ENCODE measurements at places on chromosomes 1 and 21.

GRCh38 chr1:51669272-51669671 lies 52.4 kb downstream of the OSBPL9 start:
- no peak for DNase-seq

DNA sequence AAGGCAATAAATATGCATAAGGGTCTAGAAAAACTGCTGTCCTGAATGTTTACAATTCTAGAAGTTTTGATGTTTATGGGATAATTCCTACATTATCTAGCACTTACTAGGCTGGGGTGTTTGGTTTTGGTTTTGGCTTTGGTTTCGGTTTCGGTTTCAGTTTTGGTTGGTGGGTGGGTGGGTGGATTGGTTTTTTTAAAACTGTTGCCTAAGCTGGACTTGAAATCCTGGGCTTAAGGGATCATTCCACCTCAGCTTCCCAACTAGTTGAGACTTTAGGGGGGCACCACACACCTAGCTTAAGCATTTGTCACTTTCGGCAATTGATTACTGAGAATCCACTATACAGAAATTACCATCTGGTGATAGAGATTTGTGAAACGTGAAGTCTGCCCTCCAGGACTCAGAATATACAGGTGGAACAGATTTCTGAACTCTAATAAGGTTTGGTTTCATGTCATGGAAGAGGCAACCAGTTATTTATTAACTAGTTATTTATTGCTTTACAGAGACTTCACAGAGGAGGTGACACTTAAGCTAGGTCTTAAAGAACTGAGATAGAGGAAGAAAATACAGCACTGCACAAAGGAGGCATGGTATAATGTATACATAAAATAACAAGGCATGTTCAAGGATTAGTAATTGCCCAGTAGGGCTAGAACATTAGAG lies 69.6 kb downstream of the PIK3R3 start:
- DNase-seq, result no peak

DNA sequence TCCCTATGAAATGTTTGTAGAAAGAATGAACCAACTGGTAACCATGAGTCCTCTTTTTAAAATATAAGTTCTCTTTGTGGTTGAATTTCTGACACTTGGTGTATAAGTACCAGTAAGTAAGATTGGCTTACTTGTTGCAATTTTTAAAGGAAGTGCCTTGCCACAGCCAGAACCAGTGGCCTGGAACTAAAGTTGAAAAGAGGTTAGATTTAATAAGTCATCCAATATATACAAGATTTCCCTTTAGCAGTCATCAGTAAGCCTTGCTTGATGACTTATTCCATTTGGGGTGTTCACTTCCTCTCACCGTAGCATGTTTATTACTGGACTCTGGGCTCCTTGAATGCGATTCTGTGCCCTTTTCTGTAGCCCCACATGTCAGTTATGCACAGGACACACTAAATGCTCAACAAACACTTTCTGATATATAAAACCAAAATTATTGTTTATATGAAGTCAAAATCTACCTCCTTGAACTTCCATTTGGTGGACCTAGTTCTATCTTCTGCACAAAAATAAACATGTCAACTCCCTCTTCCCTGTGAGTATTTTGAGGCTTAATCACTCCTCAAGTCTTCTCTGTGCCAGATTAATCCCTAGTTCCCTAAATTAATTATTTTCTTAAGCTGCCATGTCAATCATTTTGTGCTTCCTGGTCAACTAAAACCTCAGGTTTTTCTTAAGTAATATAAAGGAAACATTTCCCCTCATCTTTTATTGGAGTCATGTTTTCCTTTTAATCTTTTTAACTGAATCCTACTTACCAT lies 218.1 kb downstream of the ST6GALNAC3 start:
- no peak for DNase-seq

DNA sequence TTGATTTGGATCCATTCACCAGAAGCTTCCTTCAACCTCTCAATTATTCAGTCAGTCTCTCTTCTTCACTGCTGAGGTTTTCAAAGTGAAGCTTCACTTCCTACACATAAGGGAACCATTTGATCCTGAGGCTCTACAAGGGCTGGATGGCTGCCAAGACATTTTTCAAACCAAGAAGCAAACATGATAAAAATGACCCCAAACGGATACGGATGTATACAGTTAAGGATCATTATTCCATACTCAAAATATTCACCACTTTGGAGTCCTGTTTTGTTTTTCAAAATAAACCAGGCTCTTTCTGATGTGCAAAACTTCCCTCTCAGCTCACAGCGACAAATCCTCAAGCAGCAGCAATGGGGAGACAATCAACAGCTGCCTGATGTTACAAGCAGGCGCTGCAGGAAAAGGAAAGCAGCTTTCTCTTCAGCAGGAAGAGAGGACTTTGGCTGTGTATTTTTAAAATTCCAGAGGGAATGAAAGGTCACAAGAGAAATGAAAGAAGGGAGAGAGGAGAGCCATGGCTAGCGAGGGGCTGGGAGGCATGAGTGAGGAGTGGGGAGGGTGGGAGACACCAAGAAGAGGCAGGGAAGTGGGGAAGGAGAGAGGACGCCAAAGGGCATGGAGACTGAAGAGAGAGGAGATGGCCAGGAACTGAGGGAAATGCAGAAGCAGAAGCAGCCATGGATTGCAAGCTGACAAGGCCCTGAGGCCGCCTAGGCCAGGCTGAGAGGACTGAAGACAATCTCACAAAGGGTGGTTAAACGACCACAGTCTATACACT lies 145.4 kb downstream of the SLC45A1 start:
- DNase-seq, result peak; percentile 40

DNA sequence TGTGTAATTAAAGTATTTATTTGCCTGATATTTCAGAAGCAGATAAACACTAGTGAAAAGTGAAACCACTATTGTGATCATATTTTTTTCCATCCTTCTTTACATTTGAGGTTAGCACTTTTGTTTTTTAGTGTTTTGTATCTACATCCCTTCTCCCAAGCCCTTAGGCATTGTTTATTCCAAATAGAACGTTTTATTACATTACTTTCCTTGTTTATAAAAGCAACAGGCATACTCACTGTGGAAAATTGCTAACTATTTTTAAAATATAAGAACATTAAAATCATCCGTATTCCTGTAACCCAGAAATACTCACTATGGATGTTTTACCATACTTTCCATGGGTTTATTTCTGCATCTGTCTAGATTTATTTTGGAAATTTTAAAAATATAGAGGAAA lies 103.8 kb downstream of the POFUT2 start:
- no peak for DNase-seq

GRCh38 chr1:87202922-87203655 lies 125.6 kb upstream of the LMO4 start:
- no peak for DNase-seq

DNA sequence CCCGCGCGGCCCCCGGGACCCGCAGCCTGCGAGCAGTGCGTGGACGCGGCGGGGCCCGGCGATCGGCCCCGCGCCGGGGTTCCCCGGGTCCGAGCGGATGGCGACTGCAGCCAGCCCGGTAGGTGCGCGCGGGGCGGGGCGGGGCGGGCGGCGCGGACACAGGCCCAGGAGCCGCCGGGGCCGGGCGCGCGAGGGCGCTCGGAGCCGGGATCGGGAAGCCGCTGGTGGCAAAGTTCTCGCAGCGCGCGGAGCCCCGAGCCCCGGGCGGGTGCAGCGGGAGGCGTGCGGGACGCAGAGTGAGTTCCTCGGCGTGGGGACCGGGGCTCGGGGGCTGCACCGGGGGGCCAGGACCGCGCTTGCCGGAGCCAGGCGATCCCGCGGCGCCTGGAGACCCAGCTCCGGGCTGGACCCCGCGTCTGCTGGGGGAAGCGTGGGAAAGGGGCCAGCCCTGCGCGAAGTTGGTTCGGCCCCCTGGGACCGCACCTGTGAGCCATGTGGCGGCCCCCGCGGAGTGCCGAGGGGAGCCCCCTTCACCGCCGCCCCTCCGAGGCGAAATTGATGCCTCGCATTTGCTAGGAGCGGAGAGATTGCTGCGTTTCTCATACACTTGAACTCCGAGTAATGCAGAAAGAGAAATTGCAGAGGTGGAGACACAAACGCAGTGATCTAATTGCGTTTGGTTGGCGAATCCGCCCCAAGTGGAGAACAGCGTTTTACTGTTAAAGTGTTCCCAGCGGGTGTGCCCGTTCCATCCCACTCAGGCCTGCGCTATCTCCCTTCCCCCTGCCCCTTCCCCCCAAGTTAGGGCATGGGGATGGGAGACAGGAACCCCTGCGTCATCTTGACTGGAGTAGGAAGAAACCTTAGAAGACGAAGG lies 228.9 kb upstream of the TMEM51 start:
- peak; percentile 37 for DNase-seq

DNA sequence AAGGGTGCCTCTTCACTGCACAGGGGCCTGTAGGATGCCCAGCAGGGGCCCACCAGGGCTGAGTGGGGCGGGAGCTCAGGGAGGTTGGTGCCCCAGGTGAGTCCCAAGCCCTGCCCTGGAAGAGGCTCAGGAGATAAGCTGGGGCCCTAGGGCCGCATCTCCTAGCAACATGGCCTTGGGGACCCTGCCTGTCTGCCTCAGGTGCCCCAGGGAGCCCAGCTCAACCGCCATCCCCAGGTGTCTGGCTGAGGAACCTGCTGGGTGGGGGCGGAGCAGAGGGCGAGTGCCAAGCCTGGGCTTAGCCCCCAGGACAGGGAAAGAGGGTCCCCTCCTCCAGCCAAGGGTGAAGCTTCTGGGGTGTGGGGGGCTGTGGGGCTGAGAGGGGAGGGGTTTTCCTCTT lies 54.8 kb downstream of the FOXO6 start:
- no peak for DNase-seq

DNA sequence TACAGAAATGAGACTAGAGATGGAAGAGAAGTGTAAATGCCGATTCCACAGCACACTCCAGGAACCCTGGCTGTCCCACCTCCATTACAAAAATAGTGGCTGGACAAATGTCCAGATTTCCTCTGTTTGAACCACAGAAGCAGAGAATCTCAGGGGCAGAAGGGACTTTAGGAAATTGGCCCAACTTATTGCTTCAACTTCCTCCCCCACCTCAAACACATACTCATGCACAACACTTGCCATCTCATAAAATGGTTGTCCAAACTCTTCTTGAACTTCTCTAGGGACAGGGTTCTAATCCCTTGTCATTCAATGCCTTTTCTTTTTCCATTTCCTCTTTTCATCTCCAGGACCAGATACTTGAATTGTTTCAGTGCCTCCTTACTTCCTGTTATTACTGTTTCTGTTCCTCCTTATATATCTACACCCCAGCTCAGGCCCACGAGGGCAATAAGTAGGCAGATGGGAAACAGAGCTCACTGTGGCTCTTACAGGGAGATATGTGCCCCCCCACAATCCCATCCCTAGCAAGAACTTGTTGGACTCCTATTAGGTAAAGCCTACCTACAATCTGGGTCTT lies 8.5 kb upstream of the B4GALT3 start:
- DNase-seq, result no peak

Measured in HFFc6 (cell line).